ENCODE measurements at places on chromosomes 11 and 22.

GRCh38 chr11:18243783-18244362 is 4.6 kb downstream of the SAA2 start:
- DNase-seq = peak; percentile 51

GRCh38 chr11:11756718-11757117 is 85.1 kb upstream of the USP47 start:
- no peak for DNase-seq

- DNase-seq = peak; percentile 68
Observed at GRCh38 chr11:72642884-72643522, 31.2 kb downstream of the PDE2A start.

- DNase-seq = peak; percentile 40
Observed at GRCh38 chr22:22342697-22343580, 98.4 kb downstream of the VPREB1 start.

- DNase-seq = no peak
Observed at GRCh38 chr22:32570501-32570900, 95.9 kb downstream of the FBXO7 start.

GRCh38 chr11:126573325-126573978 is 218.0 kb downstream of the ST3GAL4 start:
- DNase-seq = no peak

DNA sequence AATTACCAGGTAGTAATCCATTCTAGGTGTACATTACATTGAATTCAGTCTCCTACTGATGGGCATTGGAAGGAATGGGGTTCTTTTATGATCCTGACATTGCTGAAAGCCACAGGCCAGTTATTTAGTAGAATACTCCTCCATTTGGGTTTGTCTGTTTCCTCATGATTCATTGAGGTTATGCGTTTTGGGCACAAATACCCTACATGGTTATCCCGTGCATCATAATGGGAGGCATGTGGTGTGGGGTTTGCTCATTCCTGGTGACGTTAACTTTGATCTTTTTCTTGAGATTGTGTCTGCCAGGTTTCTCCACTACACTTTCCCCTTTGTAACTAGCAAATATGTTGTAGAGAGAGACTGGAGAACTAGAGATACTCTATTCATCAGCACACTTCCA is 5.5 kb downstream of the FOLR3 start:
- no peak for DNase-seq

GRCh38 chr11:94790661-94791180 is 22.6 kb downstream of the AMOTL1 start:
- peak; percentile 7 for DNase-seq

DNA sequence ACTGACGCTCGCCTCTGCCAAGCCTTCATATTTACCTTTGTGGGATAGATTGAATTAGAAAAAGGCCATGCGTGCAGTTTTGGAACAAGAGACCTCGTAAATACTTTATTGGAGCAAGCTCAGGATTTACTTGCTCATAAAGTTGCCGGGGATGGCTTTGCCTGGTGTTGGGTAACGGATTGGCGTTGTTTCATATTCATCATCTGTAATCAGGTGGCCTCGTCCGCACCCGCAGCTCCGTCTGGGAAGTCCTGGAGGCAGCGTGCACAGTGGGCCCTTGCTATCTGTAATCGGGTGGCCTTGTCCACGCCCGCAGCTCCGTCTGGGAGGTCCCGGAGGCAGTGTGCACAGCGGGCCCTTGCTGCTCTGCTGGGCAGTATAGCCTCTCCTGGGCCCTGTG is 1209.3 kb downstream of the BRD1 start:
- no peak for DNase-seq

GRCh38 chr11:32396331-32396730 is 39.0 kb downstream of the WT1 start:
- no peak for DNase-seq

GRCh38 chr22:29450222-29450621 is 11.8 kb downstream of the RFPL1 start:
- no peak for DNase-seq

GRCh38 chr11:64230985-64231365 is 627 bp downstream of the DNAJC4 start:
- DNase-seq = no peak

DNA sequence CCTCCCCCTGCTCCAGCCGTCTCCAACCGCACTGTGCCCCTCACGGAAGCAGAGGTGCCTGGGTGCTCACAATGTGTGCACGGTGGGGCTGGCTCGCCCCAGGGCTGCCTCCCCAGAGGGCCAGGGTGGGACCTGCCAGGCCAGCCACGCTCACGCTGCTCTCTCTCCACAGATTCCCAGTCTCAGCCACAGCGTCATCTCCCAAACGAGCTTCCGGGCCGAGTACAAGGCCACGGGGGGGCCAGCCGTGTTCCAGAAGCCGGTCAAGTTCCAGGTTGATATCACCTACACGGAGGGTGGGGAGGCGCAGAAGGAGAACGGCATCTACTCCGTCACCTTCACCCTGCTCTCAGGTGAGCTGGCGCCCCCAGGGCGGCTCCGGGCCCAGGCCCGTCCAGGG is 30.4 kb downstream of the MOB2 start:
- DNase-seq = no peak

DNA sequence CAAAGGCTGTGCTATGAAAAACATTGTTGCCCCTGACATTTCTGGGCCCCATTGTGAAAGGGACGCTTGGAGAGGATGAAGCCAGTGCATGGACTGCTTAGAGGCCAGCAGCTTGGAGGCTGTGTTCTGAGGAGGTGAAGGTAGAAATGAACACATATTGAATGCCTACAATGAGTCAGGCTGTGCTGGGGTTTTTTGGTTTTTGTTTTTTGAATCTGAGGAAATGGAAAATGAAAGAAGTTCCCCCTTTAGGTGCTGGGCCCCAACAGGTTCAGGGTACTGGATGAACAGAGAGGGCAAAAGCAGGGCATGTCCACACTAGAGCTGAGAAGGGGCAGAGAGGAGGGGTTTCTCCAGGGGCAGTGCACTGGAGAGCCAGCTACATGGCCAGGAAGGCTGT is 166.1 kb upstream of the API5 start:
- no peak for DNase-seq

- no peak for DNase-seq
Observed at GRCh38 chr11:46381819-46382645, 563 bp downstream of the MDK start.

GRCh38 chr22:23092217-23092955 is 22.1 kb downstream of the GNAZ start:
- no peak for DNase-seq

DNA sequence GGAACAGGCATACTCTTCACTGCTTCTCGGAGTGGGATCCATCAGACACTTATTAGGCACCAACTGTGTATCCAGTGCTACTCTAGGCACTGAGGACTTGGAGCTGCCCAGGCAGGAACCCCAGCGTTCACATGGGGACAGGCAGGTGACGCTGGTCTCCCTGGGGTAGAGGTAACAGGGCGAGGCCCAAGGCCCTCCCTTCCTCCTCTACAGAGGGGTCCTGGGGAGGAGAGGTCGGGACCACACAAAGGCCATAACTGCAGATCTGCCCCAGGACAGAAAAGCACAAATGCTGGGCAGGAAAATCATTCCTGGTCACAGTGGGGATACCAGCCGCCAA is 262.2 kb downstream of the BRD1 start:
- no peak for DNase-seq

GRCh38 chr11:1772270-1773130 is 8.8 kb upstream of the CTSD start:
- peak; percentile 98 for DNase-seq

DNA sequence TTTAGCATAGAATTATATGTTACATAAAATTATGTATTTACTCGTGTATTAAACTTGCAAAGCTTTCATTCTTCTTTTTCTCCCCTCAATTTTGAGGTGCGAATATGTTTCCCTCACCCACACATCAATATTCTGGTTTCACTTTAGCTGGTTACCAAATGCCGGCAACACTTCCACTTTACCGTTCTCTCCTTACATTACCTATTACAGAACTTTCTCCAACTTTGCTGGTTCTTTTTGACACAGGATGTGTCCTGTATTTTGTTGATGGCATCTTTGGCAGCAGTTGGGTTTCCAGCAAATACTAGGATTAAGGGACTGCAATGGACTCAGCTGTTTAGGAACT is 84.9 kb downstream of the PRR5L start:
- no peak for DNase-seq

DNA sequence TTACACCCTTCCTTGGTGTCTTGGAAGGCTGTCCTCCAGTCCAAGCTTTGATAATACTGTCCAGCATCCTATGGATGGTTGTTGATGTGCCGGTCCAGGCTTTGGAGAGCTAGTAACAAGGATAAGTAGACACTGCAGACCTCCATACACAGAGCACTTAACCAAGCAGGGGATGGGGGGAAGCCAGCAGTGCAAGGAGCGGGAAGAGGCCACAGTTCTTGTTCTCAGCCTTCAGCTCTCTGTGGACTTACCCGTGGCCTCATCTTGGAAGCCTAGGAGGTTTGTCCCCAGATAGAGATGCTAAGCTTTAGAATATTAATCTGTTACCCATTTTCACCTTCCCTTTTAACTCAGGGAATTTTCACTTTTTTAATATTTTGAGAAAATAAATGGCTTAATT is 30.9 kb upstream of the ZC3H12C start:
- DNase-seq = no peak

DNA sequence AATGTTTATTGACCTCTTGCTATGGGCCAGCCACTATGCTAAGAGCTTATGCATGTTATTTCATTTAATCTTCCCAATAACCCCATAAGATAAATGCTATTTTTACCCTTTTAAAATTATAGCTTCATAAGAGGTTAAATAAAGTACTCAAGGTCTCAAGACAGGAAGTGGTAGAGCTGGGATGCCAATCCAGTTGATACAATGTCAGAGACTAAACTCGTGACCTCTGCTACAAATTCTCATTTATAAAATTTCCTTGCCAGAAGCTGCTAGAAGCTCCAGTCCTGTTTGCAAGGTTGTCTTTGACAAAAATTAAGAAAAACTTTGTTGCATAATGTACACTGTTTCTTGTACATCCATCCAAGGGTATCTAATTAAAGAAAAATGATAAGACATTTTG is 265.9 kb upstream of the MPPED2 start:
- no peak for DNase-seq

DNA sequence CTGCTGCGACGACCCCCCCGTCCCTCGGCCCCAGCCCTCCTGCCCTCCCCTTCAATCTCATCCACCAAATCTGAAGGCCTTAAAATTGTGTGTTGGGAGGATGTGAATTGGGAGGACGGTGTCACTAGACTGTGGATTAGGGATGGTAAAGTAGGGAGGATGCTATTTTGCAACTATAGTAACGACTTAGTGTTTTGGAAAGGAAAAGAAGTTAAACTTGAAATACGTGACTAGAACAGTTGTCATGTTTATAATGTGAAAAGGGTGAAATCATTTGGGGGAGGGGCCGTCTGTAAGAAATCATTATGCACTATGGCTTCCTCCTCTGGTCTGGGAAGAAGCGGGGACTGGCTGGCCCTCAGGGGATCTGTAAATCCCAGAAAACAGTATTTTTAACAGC is 43.4 kb upstream of the NNMT start:
- no peak for DNase-seq

- no peak for DNase-seq
Observed at GRCh38 chr11:56396047-56396446, 16.4 kb upstream of the OR5AL1 start.

- no peak for DNase-seq
Observed at GRCh38 chr11:3231851-3232744, at the start of gene MRGPRE. Gene MRGPRE (minus strand): TSS chr11:3232417. CDS start chr11:3228799, 3,618 bp downstream.

GRCh38 chr22:21759093-21759492 is 23.5 kb upstream of the YPEL1 start:
- no peak for DNase-seq

GRCh38 chr11:126403658-126404057 is 48.2 kb downstream of the ST3GAL4 start:
- DNase-seq = no peak

DNA sequence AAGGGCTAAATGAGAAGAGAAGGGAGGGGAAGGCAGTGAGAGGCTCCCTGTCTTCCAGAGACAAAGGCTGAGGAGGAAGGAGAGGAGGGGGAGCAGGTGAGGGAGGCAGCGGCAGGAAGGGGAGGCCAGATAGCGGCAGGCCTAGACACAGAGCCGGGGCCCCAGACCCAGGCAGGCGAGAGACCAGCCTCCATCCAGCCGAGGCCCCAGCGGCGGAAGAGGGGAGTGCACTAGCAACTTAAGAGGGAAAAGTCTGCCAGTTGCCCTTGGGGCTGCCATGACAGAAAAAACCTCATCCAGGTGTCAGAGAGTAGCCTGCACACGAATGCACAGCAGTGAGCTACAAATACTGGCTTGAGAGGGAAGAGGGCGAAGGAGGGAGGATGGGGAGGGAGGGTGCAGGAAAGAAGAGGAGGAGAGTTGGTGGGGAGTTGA is 46.7 kb downstream of the IGLL1 start:
- DNase-seq = no peak

DNA sequence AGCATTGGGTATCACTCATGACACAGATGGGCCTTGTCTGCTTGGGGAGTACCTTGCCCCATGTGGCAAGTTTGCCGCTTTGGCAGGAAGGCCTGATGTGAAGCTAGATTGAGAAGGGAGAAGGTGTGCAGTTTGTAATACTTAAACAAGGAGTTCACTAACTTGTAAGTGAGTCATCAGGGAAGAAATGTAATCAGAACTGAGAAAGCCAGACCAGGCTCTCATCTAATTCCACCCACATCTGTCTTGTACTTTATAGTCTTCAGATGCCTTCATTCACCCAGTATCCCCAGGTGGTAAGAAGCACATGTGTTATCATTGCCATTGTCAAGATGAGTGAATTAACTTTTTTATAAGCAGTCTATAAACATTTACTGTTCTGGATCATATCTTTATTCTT is 116.0 kb upstream of the DDI1 start:
- DNase-seq = no peak

DNA sequence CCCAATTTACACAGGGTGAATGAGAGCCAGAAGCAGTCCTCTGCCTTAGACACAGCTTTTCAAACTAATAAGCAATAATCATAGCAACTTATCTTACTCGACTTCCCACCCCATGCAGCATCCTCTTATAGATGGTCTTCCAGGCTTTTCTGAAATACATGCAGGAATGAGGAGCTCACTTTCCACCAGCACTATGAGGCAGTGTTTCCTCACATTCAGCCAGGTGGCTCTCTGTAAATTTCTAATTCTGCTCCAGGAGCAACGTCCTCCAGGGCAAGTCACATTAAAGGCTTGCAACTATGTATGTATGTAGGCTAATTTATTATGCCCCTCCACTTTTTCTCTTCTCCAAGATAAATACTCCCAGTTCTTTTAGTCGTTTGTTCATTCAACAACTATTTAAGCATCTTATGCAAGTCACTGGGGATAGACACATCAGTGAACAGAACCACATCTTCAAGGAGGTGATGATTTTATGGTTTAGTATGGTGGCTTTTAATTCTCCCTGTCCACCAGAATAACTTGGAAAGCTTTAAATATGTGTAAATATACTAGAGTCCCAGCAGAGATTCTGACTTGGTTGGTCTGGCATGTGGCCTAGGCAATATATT is 59.9 kb downstream of the PAK1 start:
- no peak for DNase-seq
